IMR-90 (cell line): ENCODE measurements at places on chromosomes 6 and 20. TPM values are rescaled to one million over a fixed set of nuclear protein-coding genes. Genes with fewer than 3 reads are reported as not detected.

DNA sequence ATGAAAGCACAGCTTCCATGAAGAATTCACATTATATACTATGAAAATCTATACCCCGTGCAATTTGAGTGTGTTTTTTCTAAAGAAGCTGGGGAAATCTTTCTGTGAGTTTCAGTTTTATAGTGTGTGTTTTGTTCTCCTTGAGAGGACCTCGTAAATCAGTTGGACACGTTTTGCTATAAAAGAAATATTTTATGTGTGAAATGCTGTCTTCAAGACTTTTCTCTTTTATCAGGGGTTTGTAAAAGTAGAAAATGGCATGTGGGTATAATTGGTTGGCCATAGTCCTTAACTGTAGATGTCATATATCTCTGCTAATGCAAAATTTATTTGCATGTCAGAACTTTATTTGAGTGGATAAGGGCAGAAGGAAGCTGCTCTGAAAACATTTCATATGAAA, 186.2 kb downstream of the CDH4 start:
- H3K4me3 ChIP-seq, result no peak overlapping the region
- no peaks in the 10 kb centered on the region for H3K36me3 ChIP-seq
- H3K27me3 ChIP-seq, result no peaks in the 10 kb centered on the region

- no peak overlapping the region for H3K4me3 ChIP-seq
- DNase-seq, result no peak
- no peaks in the 10 kb centered on the region for H3K36me3 ChIP-seq
- peaks cover 11% of the 10 kb centered on the region for H3K4me1 ChIP-seq
- H3K27me3 ChIP-seq, result no peaks in the 10 kb centered on the region
Measured at GRCh38 chr20:50765674-50766073, 29.2 kb upstream of the BCAS4 start.

DNA sequence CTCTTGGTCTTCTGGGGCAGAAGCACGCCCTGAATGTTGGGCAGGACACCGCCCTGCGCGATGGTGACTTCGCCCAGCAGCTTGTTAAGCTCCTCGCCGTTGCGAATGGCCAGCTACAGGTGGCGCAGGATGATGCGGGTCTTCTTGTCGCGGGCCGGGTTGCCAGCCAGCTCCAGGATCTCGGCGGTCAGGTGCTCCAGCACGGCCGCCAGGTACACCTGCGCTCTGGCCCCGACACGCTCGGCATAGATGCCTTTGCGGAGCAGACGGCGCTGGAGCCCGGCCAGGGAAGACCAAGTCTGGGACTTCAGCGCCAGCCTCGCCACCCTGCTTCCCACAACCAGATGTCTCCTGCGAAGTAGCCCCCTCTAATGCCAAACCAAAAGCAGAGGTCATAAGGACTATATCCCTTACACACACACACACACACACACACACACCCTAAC, 8.0 kb upstream of the SLC17A3 start:
- no peak overlapping the region for H3K4me3 ChIP-seq
- no peak overlapping the region for H3K27ac ChIP-seq
- DNase-seq, result no peak
- no peaks in the 10 kb centered on the region for H3K36me3 ChIP-seq
- no peaks in the 10 kb centered on the region for H3K4me1 ChIP-seq

GRCh38 chr20:16672299-16672698, 57.5 kb upstream of the SNRPB2 start:
- no peaks in the 10 kb centered on the region for H3K36me3 ChIP-seq
- no peaks in the 10 kb centered on the region for H3K27me3 ChIP-seq
- no peak overlapping the region for H3K4me3 ChIP-seq
- no peak overlapping the region for H3K27ac ChIP-seq

GRCh38 chr6:55654445-55654844, 75.5 kb upstream of the HMGCLL1 start:
- H3K4me3 ChIP-seq, result no peak overlapping the region
- no peaks in the 10 kb centered on the region for H3K27me3 ChIP-seq
- H3K36me3 ChIP-seq, result no peaks in the 10 kb centered on the region
- H3K4me1 ChIP-seq, result no peaks in the 10 kb centered on the region

GRCh38 chr6:55958790-55959189, 83.4 kb upstream of the BMP5 start:
- no peak for DNase-seq
- H3K27me3 ChIP-seq, result no peaks in the 10 kb centered on the region
- H3K4me3 ChIP-seq, result no peak overlapping the region
- no peaks in the 10 kb centered on the region; the same call in 1 of the 2 replicates for H3K4me1 ChIP-seq

The VSTM2L gene
- total RNA-seq, result under 0.01 and 0.18 TPM in 2 replicates

The BIRC7 gene
- not detected in 2 replicates for total RNA-seq

The MYL9 gene
- total RNA-seq, result 90.0 and 97.5 TPM in 2 replicates

The SMOC2 gene
- not detected in 2 replicates for total RNA-seq

The TRIM31 gene
- not detected in 2 replicates for total RNA-seq

The DDX39B gene
- 640 and 796 TPM in 2 replicates for total RNA-seq

The ID4 gene
- 3.0 and 11.1 TPM in 2 replicates for total RNA-seq

The MYMX gene
- total RNA-seq, result not detected in 2 replicates
